Astrocyte of the spinal cord (primary cell): ENCODE measurements at places on chromosomes 2 and 18.
A peak's percentile ranks its signal among the peaks of the same experiment; 100 is the strongest.

GRCh38 chr2:22970284-22970975, 414.5 kb upstream of the KLHL29 start:
- no peak for DNase-seq

DNA sequence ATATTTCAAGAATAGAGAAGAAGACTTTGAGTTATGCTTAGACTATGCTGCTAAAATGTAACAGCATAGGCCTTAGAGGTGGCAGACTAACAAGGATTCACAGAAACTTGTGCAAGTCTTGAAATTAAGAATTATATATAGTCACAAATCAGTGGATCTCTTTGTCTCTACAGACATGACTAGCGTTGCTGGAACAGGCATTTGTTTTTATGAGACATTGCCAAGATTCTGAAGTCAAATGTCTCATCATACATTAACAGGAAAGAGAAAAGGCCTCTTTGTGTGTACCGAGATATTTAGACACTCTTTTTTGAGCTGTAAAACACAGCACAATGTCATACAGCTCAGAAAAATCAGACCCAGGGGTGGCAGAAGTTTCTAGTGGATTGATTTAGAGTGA, 207.1 kb downstream of the TMX3 start:
- DNase-seq, result peak; percentile 32

DNA sequence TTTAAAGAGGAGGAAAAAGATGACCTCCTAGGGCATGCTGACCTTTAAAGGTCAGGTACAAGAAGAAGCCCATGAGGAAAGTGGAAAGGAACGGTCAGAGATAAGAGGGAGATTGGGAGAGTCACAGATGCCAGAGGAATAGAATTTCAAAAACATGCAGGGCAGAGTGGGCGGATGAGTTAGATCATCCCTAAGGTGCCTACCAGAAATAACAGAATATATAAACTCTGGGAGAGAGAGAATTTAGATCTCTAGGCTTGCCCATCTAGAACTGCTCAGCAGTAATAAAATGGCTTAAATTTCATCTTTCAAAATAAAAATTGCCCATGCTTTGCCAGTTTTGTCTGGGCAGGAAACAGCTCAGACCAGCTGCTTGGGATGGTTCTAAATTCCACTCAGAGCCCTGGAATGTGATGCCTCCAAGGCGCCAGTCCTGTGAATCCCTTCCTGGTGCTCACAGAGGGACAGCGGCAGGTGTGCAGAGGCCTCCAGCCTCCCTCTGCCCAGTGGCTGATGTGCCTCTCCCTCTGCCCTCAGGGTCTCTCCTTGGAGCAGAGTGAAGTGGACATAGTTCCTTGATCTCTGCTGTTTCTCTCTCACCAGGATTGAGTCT, 130.9 kb downstream of the ANTXR1 start:
- no peak for DNase-seq

DNA sequence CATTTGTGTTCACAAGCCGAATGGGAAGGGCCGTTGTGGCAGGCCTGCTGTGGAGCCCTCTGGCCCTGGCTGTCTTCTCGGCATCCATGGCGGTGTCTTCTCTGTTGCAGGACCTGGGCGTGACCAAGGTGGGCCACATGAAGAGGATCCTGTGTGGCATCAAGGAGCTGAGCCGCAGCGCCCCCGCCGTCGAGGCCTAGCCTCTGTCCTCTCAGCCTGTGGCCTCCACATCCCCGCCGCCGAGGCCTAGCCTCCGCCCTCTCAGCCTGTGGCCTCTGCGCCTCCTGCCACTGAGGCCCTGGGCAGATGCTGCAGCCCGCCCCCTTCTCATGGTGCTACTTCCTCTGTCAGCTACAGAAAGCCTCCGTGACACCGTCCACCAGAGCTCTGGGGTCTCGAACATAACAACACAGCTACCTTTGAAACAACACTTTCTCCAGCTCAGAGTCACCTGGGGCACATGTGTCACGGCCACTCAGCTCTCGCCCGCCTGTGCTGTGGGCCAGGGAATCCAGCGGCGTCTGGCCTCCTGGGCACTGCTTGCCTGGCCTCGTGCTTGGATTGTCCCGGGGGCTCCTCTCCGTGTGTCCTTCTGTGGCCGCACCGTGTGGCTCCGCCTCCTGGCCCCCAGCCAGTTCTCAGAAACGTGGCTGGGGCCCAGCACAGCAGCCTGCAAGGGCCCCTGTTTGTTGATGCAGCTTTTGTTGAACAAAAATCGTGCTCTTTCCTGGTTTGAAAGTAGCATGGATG, 97.1 kb downstream of the USP40 start:
- DNase-seq, result no peak

- no peak for DNase-seq
Measured at GRCh38 chr2:45207101-45207500, 197.8 kb upstream of the SIX2 start.
